ENCODE measurements at places on chromosomes 7 and 10. TPM values are rescaled to one million over a fixed set of nuclear protein-coding genes. Genes with fewer than 3 reads are reported as not detected.

The AKR1C1 gene
- total RNA-seq: 13.5 TPM

The ANXA8L1 gene
- 0.52 TPM for total RNA-seq

The UCMA gene
- total RNA-seq: not detected

The LLCFC1 gene
- total RNA-seq: not detected

The GNA12 gene
- 72.6 TPM for total RNA-seq

The CPN1 gene
- total RNA-seq: not detected

The TMEM184A gene
- not detected for total RNA-seq

The EPHB6 gene
- 227 TPM for total RNA-seq
